Bladder microvascular endothelial cell (primary cell): ENCODE measurements at places on chromosomes 2 and 18. TPM values are rescaled to one million over a fixed set of nuclear protein-coding genes. Genes with fewer than 3 reads are reported as not detected.

Gene EMILIN2
- total RNA-seq, result 4.0 and 5.8 TPM in 2 replicates

Gene HOXD4
- total RNA-seq, result 2.1 and 8.0 TPM in 2 replicates

Gene APLF
- 2.1 and 8.1 TPM in 2 replicates for total RNA-seq

Gene UCN
- total RNA-seq, result 0.44 and 0.49 TPM in 2 replicates

Gene POTEJ
- total RNA-seq, result 0.16 and 0.63 TPM in 2 replicates

Gene HOXD9
- 6.8 and 10.7 TPM in 2 replicates for total RNA-seq

Gene MXD1
- 2.3 and 5.3 TPM in 2 replicates for total RNA-seq

Gene KCNG2
- total RNA-seq, result 0.63 TPM in 1 of 2 replicates, not detected in the other

Gene HOXD13
- total RNA-seq, result not detected in 2 replicates

Gene ARL4C
- total RNA-seq, result 4.5 and 10.4 TPM in 2 replicates

Gene UGT1A8
- not detected in 2 replicates for total RNA-seq

Gene TMEM247
- total RNA-seq, result not detected in 2 replicates
